Colonic mucosa (tissue), 4 donors: ENCODE measurements at places on chromosomes 16 and 17. TPM values are rescaled to one million over a fixed set of nuclear protein-coding genes. Genes with fewer than 3 reads are reported as not detected.

DNA sequence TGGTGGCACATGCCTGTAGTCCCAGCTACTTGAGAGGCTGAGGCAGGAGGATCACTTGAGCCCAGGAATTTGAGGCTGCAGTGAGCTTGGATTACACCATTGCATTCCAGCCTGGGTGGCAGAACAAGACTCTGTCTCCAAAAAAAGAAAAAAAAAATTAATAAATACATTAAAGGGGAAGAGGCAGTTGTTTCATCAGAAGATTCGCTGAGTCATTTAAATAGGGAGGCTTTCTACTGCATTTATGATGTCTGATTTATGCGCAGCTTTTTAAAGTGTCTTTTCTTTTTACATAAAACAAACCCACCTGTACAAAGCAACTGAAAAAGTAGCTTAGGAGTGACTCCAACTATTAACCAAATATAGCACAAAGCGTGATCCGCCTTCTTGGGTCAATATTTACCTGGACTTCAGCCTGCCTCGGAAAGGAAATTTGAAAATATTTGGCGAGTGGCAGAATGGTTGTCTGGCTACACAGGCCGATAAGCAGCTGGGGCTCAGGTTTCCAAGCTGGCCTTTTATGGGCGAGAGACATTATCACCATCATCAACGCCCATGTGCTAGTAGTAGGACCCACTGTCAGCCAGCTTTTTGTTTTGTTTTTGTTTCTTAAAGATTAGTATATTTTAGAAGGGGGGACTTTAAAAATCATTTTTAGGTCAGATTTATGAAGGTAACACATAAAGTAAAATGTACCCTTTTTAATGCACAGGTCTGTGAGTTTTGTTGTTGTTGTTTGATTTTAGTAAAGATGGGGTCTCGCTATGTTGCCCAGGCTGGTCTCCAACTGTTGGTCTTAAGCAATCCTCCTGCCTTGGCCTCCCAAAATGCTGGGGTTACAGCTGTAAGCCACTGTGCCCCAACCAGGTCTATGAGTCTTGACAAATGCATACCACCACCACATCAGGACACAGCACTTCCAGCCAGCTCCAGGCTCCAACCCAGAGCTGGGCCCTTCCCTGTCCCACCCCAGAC is 42.5 kb upstream of the RASD1 start:
- peak; percentile 82 for DNase-seq

DNA sequence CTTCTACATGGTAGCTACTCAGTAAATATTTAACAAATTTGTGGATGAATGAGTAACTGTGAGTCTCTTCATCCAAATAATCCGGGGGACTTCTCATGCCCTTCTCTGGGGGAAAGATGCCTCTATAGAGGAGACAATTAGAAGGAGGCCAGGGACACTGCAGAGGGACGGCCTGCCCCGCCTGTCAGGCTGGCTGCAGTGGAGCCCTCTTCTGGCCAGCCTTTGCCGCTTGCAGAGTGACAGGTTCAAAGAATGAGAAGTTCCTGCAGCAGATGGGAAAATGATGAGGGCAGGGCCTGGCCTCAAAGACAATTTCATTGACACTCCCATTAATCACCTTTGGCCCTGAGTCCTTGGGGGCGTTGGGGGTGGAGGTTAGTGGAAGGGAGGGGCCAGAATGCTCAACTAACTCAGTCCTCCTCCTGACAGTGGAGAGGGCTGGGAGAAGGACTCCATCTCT is 339.0 kb downstream of the MAF start:
- peak; percentile 41 for DNase-seq

The UBALD1 gene
- 19.4 TPM for total RNA-seq

The CIITA gene
- 4.5 TPM for total RNA-seq

DNA sequence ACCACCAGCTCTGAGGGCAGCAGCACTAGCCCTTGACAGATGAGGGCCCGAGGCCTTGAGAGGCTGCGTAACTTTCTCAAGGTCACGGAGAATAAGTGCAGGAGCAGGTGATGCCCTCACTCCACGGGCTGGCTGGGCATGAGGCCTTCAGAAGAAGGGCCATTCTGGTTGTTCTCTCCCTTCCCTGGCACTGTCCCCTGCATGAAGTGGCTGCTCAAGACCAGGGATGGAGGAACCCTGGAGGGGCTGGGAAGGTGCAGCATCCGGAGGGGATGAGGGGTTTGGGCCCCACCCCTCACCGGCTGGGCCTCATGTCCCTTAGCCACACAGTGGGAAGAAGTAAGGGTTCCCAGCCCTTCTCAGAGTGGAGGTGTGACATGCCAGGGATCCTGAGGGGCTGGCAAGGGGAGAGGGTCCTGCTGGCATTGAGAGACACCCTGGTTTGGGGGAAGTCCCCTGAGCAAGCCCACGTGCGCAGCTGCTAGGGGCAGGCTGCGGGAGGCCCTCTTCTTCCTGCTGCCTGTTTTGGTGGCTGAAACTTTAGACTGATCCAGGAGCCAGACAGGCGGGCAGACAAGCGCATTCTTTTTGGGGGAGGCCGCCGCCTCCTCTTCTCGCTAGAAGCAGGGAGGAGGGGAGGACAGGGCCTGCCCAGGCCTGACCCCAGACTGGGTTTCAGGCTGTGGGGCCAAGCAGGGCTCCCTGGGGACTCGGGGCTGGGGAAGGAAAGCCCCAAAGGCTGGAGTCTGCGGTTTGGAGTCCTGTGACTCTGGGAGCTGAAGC is 74.0 kb downstream of the N4BP1 start:
- DNase-seq = peak; percentile 53

The SLFN13 gene
- total RNA-seq = 6.2 TPM

GRCh38 chr17:30920683-30921543 is 832 bp upstream of the ADAP2 start:
- no peak for DNase-seq

DNA sequence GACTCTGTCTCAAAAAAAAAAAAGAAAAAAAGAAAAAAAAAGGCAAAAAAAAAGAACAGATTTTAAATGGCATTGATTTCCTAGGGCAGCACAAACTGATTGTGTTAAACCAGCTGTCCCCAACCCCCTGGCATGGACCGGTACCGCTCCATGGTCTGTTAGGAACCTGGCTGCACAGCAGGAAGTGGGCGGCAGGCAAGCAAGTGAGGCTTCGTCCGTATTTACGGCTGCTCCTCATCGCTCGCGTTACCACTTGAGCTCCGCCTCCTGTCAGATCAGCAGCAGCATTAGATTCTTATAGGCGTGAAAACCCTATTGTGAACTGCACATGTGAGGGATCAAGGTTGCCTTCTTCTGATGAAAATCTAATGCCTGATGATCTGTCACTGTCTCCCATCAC is 26.6 kb downstream of the MGAT5B start:
- no peak for DNase-seq

DNA sequence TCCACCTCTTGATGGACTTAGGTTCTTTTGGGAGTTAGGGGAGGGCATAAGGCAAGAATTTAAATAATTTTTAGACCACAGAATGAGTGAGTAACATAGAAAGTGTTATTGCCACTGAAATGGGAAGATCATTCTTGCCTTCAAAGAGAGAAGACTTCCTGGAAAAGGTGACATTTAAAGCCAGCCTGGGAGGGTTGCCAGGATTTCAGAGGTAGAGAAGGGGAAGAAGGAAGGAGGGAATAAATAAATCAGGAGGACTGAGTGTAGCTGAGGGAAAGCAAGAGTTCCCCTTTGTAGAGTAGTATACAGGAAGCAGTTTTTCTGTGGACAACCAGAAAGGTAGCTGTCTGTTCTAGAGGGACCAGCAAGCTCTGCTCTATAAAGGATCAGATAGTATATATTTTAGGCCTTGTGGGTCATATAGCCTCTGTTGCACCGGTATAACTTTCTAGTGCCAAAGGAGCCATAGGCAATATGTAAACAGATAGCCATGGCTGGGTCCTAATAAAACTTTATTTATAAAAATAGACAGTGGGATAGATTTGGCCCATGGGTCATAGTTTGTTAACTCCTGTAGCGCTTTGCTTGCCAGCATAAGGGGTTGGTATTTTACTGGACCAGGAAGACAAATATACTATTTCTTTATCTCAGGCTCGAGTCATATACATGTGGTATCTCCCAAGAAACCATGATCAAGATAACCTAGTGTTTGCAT is 147.2 kb upstream of the CACNG5 start:
- DNase-seq = peak; percentile 86

GRCh38 chr17:1482680-1483079 is 9.8 kb downstream of the MYO1C start:
- DNase-seq = no peak

The ITGB3 gene
- 1.9 TPM for total RNA-seq

DNA sequence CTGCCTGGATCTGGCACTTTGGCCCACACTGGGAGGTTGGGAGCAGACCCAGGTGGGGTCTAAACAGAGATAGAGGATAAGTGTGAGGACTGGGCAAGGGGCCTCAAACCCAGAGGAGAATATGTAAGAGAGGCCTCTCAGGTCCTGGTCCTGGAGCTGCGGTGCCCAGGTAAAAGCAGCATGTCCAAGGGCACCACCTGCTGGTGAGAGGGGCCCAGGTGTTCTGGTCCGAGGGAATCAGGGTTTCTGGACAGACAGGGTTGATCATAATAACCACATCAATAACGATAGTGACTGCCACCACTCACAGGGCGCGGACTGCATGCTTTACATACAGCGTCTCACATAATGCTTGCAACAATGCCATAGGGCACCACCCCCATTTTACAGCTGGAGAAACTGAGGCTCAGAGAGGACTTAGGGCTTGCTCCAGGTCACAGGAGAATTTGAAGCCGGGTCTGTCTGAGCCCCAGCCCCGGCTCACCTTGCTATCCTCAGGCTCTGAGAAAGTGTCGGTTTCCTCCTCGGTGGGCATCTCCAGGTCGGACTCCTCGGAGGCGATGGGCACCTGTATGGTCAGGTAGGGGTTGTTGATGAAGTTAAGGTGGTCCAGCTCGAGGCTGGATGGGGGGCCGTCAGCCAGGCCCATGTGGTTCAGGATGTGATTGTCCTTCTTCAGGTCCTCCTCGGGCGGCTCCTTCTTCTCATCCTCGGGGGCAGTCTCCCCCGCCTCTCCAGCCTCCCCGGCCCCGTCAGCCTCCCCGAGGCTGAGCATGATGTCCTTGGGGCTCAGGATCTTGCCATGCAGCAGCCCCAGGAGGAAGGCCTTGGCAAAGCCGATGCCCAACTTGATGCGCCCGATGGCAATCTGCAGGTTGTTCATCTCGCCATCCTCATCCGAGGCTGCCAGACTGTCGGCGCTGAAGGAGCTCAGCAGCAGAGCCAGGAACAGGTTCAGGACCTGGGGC is 19.1 kb upstream of the CD79B start:
- DNase-seq = peak; percentile 68

The TLCD3B gene
- total RNA-seq = 0.49 TPM

The BCAS3 gene
- total RNA-seq = 17.8 TPM

- DNase-seq = no peak
Measured at GRCh38 chr17:72233986-72234385, 113.2 kb downstream of the SOX9 start.

DNA sequence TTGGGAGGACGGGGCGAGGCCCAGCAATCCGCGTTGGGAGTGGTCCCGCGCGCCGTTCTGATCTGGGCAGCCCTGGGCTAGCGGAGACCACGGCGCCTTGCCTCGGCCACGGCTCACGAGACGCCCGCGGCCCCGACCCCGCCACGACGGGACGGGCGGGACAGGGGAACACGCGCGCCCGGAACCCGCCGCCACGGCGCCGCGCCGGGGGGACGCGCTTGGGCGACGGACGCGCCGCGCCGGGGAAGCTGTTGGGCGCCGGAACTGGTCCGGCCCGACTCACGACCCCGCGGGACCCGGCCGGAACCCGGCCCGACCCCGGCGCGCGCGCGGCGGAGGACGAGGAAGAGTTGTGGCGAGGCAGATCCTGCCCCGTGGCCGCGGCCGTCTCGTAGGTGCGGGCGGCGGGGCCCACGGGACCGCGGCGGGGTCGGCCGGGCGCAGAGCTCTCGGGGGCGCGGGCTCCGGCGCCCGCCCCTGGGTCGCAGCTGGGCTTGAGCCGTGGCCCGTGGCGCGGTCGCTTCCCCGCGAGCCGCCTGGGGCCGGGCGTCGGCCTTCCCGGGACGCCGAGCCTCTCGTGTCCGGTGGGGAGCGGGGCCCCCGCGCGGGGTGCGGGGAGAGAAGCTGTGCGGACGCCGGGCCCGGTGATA is at the start of gene ACSF3:
Gene ACSF3 (plus strand): TSS at position 251 of the 650 bp plus-strand sequence. CDS start 6,830 bp downstream, outside the sequence.
- no peak for DNase-seq

DNA sequence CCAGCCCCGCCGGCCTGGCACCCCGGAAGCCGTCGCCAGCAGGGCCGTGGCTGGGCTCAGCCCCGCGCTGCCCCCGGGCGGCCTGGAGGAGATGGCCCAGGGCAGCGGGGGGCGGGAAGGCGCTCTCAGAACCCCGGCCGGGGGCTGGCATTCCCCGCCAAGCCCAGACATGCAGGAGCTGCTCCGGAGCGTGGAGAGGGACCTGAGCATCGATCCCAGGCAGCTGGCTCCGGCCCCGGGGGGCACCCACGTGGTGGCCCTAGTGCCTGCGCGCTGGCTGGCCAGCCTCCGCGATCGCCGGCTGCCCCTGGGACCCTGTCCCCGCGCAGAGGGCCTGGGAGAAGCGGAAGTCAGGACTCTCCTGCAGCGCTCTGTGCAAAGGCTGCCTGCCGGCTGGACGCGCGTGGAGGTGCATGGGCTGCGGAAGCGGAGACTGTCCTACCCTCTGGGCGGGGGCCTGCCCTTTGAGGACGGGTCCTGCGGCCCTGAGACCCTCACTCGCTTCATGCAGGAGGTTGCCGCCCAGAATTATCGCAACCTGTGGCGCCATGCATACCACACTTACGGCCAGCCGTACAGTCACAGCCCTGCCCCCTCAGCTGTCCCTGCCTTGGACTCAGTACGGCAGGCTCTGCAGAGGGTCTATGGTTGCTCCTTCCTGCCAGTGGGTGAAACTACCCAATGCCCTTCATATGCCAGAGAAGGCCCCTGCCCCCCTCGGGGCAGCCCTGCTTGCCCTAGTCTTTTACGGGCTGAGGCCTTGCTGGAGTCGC is 551 bp downstream of the WDR81 start:
- DNase-seq = no peak
